ENCODE measurements at places on chromosomes 6 and 20. TPM values are rescaled to one million over a fixed set of nuclear protein-coding genes. Genes with fewer than 3 reads are reported as not detected.

NNAT gene
- not detected for total RNA-seq

EFCAB8 gene
- not detected for total RNA-seq

SLC24A3 gene
- total RNA-seq, result 2.8 TPM

MTFR2 gene
- total RNA-seq, result 12.0 TPM

PCNA gene
- total RNA-seq, result 800 TPM

TFAP2B gene
- total RNA-seq, result 0.10 TPM

SRXN1 gene
- total RNA-seq, result 53.7 TPM

PDE10A gene
- 0.07 TPM for total RNA-seq

CRISP3 gene
- total RNA-seq, result not detected

RIPOR3 gene
- total RNA-seq, result 1.9 TPM

RTF2 gene
- 131 TPM for total RNA-seq

RSPO3 gene
- 0.42 TPM for total RNA-seq

ZSCAN31 gene
- total RNA-seq, result 20.4 TPM
